ENCODE measurements at places on chromosomes 4 and X.
A peak's percentile ranks its signal among the peaks of the same experiment; 100 is the strongest.

DNA sequence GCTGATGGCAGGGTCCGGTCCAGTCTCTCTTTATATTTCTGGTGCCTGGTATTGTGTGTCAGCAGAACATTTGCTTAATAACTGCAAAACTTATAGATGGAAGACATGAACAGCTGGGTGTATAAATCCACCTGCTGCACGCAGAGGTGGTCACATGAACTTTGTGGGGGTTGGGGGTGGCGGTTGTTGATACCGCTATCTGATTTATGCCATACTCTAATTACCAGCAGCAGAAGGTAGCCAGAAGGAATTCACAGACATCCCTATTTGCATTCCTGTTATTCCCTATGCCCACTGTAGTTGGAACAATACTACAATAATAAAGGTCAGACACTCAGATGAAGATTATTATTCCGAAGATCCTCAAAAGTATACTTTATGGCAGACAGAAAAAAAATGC lies 121.6 kb upstream of the PUDP start:
- DNase-seq: no peak

- no peak for DNase-seq
Measured at GRCh38 chr4:2333356-2333841, 71.5 kb upstream of the MXD4 start.

- no peak for DNase-seq
Measured at GRCh38 chrX:49901048-49901447, 21.3 kb upstream of the CLCN5 start.

GRCh38 chr4:184382189-184382846 lies 92.0 kb downstream of the IRF2 start:
- DNase-seq: no peak

DNA sequence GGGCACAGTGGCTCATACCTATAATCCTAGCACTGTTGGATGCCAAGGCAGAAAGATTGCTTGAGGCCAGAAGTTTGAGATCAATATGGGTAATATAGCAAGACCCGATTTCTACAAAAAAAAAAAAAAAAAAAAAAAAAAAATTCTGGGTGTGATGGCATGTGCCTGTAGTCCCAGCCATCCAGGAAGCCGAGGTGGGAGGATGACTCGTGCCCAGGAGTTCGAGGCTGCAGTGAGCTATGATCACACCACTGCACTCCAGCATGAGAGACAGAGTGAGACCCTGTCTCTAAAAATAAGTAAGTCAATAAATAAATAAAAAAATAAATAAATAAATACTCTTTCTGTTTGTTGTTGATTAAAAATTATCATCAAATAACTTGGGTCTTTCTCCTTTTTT lies 62.4 kb upstream of the BMPR1B start:
- DNase-seq: no peak

- no peak for DNase-seq
Measured at GRCh38 chrX:966396-967070, 245.9 kb downstream of the CRLF2 start.

DNA sequence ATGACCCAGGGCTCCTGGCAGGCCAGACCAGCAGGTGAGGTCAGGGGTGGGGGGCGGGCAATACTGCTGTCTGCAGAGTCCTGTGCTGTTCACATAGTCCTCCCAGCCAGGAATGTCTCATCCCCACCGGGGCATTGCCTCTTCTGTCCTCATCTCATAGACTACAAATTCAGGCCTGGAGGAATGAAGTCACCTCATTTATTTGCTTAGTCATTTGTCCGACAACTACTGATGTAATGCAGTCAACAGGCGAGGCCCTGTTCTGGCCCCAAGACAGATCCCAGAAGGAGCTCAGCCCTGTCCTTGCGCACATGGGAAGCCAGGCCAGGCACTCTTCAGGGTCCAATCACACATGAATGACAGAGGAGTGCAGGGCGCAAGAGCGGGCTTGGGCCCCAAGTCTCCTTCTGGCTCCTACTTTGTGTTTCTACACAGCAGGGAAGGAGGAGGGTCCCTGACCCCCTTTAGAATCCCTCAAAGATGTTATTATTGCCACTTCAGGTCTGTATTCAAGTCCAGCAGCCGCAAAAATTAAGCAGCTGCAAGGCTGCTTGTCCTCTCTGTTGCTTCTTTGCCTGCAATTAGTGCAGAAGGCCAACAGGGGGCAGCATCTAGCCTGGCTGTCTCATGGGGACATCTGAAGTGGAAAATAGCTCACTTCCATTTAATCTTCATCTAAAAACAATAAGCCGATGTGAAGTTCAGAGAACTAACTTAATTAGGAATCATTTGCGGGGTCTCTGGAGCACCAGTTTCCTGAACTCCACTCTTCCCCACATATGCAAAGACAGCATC lies 15.2 kb upstream of the HMX1 start:
- DNase-seq: peak; percentile 23

- no peak for DNase-seq
Measured at GRCh38 chrX:84907324-84907968, 96.2 kb upstream of the APOOL start.

DNA sequence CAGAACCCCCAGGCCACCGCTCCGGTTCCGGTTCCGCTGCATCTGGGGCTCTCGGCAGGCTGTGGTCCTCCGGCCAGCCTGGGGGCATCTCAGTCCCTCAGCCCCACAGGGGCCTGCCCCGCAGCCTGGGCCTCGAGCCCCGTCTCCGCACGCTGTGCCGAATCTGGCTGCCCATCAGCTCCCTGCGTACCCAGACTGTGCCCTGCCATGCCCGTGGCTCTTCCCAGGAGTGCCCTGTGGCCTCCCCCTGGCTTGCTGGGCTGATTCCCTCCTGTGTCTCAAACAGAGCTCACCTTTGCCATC lies 830 bp upstream of the MSANTD1 start:
- no peak for DNase-seq

DNA sequence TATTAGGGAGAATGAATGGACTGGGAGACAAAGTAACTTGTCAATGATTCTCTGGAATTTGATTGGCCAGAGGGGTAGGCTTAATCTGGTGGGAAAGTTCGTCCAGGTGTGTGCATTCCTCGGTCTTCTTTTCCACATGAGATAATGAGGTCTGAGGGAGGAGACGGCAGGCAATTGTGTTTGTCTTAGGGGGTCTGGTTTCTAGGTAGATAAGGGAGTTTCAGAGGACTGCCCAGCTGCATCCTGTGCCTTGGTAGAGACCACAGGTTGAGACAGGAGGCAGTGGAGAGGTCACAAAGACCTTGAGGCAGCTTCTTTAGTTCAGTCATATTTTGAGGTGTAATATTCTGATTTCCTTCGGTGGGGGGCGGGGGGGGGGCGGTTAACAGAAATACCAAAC lies 4.3 kb downstream of the MGST2 start:
- DNase-seq: no peak

- DNase-seq: no peak
Measured at GRCh38 chr4:89196745-89197144, 85.4 kb downstream of the TIGD2 start.

- no peak for DNase-seq
Measured at GRCh38 chrX:155998116-155998515, 620 bp downstream of the IL9R start.

GRCh38 chrX:110277609-110278008 lies 40.3 kb downstream of the AMMECR1 start:
- DNase-seq: no peak

GRCh38 chrX:20267931-20268701 lies 1.4 kb upstream of the RPS6KA3 start:
- peak; percentile 28 for DNase-seq

GRCh38 chrX:9829308-9830267 lies 43.4 kb downstream of the SHROOM2 start:
- DNase-seq: no peak

GRCh38 chr4:87405211-87405820 lies 14.3 kb upstream of the HSD17B11 start:
- DNase-seq: no peak

DNA sequence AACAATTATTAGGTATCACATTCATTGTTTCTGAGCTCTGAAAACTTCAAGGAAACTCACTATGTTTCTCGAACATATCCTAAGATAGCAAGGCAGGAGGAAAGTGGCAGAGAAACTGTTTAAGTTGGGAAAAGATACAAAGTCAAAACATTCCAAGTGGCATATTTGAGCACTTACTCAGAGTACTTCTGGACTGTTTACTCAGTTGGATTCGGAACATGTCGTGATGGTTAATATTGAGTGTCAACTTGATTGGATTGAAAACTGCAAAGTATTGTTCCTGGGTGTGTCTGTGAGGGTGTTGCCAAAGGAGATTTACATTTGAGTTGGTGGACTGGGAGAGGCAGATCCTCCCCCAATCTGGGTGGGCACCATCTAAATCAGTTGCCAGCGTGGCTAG lies 298.3 kb downstream of the IL1RAPL2 start:
- no peak for DNase-seq

- DNase-seq: peak; percentile 37
Measured at GRCh38 chr4:136637071-136637777, 895.1 kb downstream of the PCDH18 start.

DNA sequence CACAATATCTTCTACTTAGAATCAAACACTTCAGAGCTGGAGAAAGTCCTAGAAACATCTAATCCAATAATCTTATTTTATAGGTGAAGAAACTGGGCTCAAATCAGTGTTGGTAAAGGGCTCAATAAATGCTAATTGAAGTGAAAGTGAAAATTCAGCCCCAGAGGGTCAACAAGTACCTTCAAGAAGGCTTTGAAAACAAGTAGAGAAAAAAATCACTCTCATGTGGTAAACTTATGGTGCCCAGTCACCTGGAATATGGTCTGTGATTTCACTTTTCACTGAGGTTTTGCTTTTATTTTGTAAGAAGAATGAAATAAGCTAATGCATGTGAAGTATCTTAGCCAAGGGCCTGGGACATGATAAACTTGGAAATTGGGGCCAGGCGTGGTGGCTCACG lies 29.1 kb upstream of the EIF4E start:
- no peak for DNase-seq

DNA sequence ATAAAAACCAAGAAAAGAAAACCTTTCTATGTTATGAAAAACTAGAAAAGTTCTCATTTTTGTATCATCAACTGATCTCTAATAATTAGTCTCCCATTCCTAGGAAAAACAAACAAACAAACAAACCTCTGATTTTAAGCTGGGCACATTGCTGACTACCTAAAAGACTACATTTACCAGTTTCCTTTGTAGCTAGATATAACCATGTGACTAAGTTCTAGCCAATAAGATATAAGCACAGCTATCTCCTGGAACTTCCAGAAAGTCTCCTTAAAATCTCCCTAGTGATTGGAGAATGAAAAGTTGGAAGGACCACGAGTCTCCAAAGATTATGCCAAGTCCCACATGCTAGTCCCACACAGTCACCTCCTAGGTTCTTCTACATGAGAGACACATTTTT lies 108.9 kb downstream of the NR3C2 start:
- no peak for DNase-seq

GRCh38 chrX:69317721-69318120 lies 152.5 kb upstream of the PJA1 start:
- DNase-seq: no peak

- DNase-seq: no peak
Measured at GRCh38 chrX:9785944-9786797, at the start of gene SHROOM2. TSS of gene SHROOM2 (plus strand) at chrX:9786429. CDS start at chrX:9786546, 117 bp downstream.

DNA sequence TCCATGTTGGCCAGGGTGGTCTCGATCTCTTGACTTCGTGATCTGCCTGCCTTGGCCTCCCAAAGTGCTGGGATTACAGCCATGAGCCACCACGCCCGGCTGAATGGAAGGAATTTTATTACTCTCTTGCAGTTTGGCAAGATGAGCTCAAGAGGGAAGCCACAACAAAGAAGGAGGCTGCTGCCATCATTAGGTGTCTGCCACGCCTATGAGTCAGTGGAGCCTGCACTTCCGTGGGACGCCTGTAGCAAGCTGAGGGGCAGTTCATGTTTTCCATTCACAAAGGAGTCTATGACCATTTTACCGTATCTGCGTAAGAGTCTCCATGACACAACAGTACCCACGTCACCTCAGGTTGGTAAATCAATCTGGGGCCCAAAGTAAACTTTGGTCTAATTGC lies 51.2 kb upstream of the CHRNA9 start:
- no peak for DNase-seq

DNA sequence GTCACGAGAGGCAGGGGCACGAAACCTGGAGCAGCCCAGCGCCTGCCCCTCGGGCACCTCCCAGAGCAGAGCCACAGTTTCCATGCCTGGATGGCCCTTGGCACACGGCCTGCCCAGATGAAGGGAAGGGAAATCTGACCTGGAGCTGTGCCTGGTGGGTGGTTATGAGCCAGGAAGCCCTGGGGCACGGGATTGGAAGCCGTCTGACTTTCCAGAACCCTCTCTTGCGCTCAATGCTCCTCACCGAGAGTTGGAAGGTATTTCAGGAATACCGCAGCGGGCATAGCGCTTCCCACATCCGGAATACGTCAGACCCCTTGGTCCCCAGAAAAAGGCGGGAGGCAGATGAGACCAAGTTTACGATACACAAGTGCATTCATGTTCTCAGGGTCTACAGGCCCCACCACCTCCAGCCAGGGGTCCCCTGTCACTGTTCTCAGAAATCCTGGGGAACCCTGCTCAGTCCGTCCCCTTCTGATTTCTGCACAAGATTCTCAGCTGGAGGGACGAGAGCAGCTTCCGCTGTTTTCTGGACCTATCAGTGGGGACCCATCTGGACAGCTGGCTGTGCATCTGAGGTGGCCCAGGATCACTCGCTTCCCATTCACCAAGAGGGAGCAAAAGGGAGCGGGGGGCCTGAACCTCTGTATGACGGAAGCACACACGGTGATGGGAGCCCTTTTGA lies 172.9 kb downstream of the AFAP1 start:
- no peak for DNase-seq

GRCh38 chrX:11954176-11954575 lies 184.1 kb upstream of the FRMPD4 start:
- DNase-seq: no peak

DNA sequence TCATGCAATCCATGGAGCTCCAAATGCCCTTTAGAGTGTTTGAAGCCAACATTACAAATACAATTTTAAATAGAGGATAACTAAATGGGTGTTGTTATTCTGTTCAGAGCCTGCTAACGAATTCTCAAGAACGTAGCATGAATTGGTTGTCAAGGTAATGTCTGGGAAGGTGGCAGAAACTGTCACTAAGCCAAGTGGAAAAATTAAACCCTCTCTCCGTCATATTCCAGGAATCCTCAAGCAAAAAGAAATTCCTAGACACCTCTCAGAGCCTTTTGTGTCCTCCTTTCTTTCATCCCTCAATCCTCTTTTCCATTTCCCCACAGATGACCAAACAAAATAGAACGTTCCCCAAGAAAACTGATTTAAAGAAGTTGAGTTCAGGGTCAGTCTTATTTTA lies 204.0 kb downstream of the MID1 start:
- no peak for DNase-seq

DNA sequence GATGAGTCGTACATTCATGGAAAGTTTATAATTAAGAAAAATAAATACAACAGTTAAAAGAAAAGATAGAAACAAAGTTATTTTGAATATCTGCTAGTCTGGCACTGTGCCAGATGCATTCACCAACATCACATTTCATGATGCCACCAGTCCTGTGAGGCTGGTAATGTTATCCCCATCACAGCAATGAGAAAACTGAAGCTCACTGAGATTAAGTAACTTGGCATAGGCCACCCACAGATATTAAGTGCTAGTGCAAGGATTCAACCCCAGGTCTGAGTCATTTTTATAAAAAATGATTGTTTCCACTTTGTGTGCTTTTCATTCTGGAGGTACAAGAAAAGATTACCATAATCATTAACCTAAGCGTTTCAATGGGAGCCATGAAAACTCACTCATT lies 65.0 kb upstream of the IL15 start:
- DNase-seq: no peak

GRCh38 chr4:70838666-70839588 lies 763 bp downstream of the GRSF1 start:
- DNase-seq: peak; percentile 88

All from erythroblast (primary cell).